ENCODE measurements at places on chromosomes 5 and 9. TPM values are rescaled to one million over a fixed set of nuclear protein-coding genes. Genes with fewer than 3 reads are reported as not detected.
A peak's percentile ranks its signal among the peaks of the same experiment; 100 is the strongest.

Gene PCDHB14
- 2.1 TPM for total RNA-seq

Gene PCDHB2
- total RNA-seq, result 5.6 TPM

Gene FRRS1L
- total RNA-seq, result 0.06 TPM

- H3K4me3 ChIP-seq, result no peak overlapping the region
- no peaks in the 10 kb centered on the region for H3K27me3 ChIP-seq
Observed at GRCh38 chr5:126746290-126746689, 30.6 kb upstream of the LMNB1 start.

GRCh38 chr5:151196556-151197290, 27.2 kb downstream of the CCDC69 start:
- no peak for DNase-seq
- peaks cover 57% of the 10 kb centered on the region for H3K36me3 ChIP-seq
- peak overlapping the region; percentile 41 for H3K27ac ChIP-seq
- no peak overlapping the region for H3K4me3 ChIP-seq
- H3K4me1 ChIP-seq, result peaks cover 17% of the 10 kb centered on the region
- no peaks in the 10 kb centered on the region for H3K27me3 ChIP-seq

DNA sequence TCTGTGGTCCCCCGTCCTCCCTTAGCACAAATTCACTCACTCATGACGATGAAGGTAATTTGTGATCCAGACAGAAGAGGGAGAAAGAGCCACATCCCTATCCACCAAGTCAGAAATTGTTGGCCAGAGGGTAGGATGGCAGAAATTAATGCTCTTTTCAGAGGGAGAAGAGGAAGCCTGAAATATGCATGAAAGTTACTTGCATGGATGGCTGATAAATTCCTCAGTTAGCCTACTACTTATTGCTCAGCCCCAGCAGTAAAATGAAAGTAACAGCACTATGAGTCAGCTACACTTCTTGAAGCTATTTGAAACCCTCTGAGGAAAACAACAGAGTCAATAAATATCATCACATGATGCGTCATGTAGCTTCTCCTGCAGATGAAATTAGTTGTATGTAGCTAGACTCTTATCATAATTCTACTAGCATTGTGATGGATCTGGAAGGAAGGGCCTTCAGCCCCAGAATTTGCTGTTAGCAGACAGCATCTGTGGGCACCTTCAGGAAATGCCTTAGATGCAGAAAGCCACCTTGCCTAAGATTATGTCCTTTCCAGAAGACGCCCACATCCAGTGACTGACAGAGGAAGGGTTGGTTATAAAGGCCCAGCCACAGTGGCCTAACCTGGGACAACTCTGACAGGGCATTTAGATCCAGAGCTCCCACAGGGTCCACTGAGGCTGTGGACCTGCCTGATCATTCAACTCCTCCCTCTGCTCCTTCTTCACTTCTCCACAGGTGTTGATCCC, 81.2 kb upstream of the CCDC112 start:
- no peaks in the 10 kb centered on the region for H3K27me3 ChIP-seq
- H3K4me1 ChIP-seq, result peaks cover 15% of the 10 kb centered on the region
- no peaks in the 10 kb centered on the region for H3K36me3 ChIP-seq

- DNase-seq, result no peak
- no peaks in the 10 kb centered on the region for H3K27me3 ChIP-seq
- peak within 1 kb of the TSS; percentile 22 for H3K27ac ChIP-seq
- peaks cover 40% of the 10 kb centered on the region for H3K4me1 ChIP-seq
- H3K36me3 ChIP-seq, result no peaks in the 10 kb centered on the region
Observed at GRCh38 chr9:94084314-94084713, at the start of gene PTPDC1. Gene PTPDC1, plus strand, starts transcription at chr9:94084464. Its CDS starts 67 bp downstream, at chr9:94084531.

Gene CCL21
- total RNA-seq, result 138 TPM

- no peaks in the 10 kb centered on the region for H3K4me1 ChIP-seq
- H3K27ac ChIP-seq, result no peak overlapping the region
- DNase-seq, result no peak
- H3K4me3 ChIP-seq, result no peak overlapping the region
- no peaks in the 10 kb centered on the region for H3K36me3 ChIP-seq
Observed at GRCh38 chr5:55104946-55105701, 2.7 kb downstream of the GZMA start.

DNA sequence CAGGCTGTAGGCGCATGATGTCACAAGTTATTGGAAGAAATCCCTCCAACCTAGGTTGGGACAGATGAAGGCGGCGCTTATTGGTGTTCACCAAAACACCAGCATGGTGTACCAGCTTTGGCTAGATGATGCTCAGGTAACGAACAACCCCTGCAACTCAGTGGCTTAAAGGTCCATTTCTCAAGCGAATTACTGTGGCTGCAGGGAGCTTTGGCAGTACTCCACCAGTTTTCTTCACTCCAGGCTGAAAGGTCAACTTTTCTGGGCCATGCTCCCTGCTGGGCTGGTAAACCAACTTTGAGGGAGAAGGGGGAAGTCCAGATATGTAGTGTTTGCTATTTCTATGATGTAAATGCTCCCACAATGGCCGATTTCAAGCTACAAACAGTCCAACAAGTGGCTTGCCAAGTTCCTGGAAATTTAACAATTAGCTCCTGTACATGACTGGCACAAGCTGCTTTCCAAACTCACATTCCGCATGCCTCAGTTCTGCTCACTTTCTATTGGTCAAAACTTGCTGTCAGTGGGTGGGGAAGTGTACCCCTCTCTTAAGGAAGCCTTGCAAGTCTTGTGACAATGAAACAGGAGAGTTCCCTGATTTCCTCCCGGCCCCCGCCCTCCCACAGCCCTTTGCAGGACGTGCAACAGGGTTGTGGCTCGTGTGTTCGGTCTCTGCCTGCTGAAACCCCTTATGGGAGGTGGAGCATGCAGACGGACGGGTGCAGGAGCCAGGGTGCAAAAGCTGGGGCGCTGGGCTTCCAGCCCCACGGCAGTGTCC, 588 bp upstream of the ZBED3 start:
- H3K36me3 ChIP-seq, result no peaks in the 10 kb centered on the region
- no peaks in the 10 kb centered on the region for H3K27me3 ChIP-seq
- peak; percentile 78 for DNase-seq
- peak overlapping the region; percentile 94 for H3K27ac ChIP-seq
- peak overlapping the region; percentile 85 for H3K4me3 ChIP-seq

- no peak overlapping the region for H3K4me3 ChIP-seq
- no peaks in the 10 kb centered on the region for H3K36me3 ChIP-seq
- DNase-seq, result no peak
- H3K4me1 ChIP-seq, result no peaks in the 10 kb centered on the region
- no peak overlapping the region for H3K27ac ChIP-seq
- no peaks in the 10 kb centered on the region for H3K27me3 ChIP-seq
Observed at GRCh38 chr5:83530193-83530592, 58.6 kb downstream of the VCAN start.

Gene STK10
- 72.5 TPM for total RNA-seq

Gene ANKRD31
- 0.27 TPM for total RNA-seq

- H3K4me3 ChIP-seq, result no peak overlapping the region
- no peak for DNase-seq
- no peaks in the 10 kb centered on the region for H3K27me3 ChIP-seq
- no peak overlapping the region for H3K27ac ChIP-seq
Observed at GRCh38 chr5:79961716-79962574, 29.1 kb downstream of the MTX3 start.

GRCh38 chr9:136372561-136373299, 739 bp downstream of the CARD9 start:
- DNase-seq, result peak; percentile 88
- peaks cover 15% of the 10 kb centered on the region for H3K4me1 ChIP-seq
- no peaks in the 10 kb centered on the region for H3K27me3 ChIP-seq
- peak overlapping the region; percentile 75 for H3K27ac ChIP-seq
- H3K4me3 ChIP-seq, result peak overlapping the region; percentile 47
- H3K36me3 ChIP-seq, result no peaks in the 10 kb centered on the region

Gene SPATA31A3
- total RNA-seq, result not detected

Gene PITX1
- 0.47 TPM for total RNA-seq

Gene GPR21
- 2.2 TPM for total RNA-seq

GRCh38 chr5:50575740-50576139, 90.7 kb upstream of the PARP8 start:
- no peaks in the 10 kb centered on the region for H3K27me3 ChIP-seq
- peaks cover 9% of the 10 kb centered on the region for H3K4me1 ChIP-seq
- H3K36me3 ChIP-seq, result no peaks in the 10 kb centered on the region
- no peak for DNase-seq

All from lower lobe of right lung (tissue), 2 donors.